ENCODE measurements at places on chromosomes 2 and 18. TPM values are rescaled to one million over a fixed set of nuclear protein-coding genes. Genes with fewer than 3 reads are reported as not detected.
A peak's percentile ranks its signal among the peaks of the same experiment; 100 is the strongest.

Gene RBM45
- 17.0 TPM for total RNA-seq

DNA sequence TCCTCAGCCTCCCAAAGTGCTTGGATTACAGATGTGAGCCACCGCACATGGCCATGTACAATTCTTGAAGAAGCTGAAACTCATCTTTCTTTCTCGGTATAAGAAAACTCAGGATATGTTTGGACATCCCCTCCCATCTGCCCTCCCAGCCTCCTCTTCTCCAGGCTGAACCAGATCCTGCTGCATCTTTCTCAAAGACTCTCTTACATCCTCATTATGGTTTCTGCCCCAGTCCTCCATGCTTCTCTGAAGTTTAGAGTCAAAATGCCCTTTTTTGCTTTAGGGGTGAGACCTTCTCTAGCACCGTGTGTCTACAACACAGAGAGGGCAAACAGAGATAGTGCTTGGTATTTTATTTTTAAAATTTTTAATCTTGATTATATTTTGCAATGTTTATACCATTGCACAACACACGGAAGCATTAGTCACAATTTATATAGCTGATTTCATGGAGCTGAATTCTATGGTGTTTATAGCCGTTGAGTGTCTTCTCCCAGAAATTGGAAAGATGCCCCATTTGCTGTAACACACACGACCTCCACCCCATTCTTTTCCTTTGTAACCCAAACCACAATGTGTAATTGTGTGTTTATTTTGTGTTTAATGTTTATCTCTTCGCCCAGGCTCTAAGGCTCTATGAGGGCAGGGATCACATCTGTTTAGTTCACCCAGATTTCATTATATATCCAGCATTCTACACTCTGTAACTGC, 206.0 kb upstream of the TNP1 start:
- DNase-seq = no peak

DNA sequence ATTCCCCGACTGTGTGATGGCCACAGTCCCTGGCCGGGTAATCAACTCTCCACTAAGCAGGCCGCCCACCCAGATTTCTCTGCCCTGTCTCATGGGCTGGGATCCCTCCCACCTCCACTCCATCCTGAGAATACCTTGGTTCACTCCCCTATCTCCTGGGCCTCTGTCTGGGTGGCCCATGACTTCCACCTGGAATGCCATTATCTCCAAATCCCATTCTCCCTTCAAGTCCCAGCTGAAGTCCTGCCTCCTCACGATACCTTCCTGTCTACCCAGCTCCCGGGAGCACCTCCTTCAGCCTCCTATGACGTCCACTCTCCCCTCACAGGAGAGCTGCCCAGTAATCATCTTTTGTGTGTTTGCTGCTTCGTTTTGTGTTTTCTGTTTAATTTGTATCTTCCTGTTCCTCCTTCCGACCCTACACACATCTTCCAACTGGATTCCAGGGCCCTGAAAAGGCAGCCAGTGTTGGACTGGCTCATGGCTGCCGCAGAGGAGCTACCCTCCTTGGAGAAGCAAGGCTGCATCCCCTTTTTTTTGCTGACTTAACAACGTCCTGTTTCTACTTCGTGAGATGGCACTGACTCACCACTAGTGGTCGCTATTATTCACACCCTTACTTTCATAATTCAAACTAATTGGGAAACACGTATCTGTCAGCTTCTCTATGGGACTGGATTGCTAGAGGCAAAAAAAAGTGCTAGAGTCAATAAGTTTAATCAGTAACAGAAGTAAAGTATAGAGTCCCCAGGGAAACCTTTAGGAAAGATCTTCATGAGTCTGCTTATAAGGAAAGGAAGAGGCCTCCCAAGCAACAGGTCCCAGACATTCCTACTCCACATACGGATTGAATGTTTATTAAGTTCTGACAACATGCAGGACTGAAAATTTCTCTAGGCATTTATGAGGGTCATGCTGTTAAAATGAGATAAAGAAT, 171.9 kb upstream of the GATA6 start:
- peak; percentile 20 for DNase-seq

DNA sequence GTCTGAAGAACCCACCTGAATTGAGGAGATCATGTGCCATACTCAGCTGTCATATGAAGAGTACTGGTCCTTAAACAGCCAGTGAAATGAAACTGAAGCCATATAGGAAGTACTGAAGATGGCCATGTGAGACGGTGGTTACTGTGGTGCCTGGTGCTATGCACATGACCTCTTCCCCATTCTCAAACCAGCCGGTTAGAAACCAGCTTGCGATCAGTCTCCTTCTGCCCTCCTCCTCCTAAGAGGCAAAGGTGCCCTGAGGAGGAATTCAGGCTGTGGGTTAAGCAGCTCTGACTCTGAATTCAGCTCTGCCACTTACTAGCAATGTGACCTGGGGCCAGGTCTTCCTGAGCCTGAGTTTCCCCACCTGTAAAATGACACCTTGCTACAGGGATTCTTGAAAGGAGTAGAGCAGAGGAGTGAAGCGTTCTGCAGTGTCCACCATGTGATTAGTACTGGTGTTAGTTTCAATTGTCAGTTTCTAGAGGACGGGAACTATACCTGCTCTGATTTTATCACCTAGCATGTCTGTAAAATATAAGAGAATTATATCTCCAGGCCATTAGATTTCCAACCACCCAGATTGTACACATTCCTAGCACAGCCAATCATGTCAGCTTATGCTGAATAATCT, 5.1 kb downstream of the FECH start:
- no peak for DNase-seq

- no peak for DNase-seq
These were observed 7.2 kb upstream of the CTDSP1 start for GRCh38 chr2:218392459-218392858.

- no peak for DNase-seq
These were observed 180.2 kb upstream of the KLHL29 start for GRCh38 chr2:23204685-23205242.

GRCh38 chr2:142873831-142874287, 3.6 kb upstream of the KYNU start:
- no peak for DNase-seq

GRCh38 chr18:37521510-37522465, 43.8 kb downstream of the CELF4 start:
- no peak for DNase-seq

All from endothelial cell (in vitro differentiated cells).